ENCODE measurements at places on chromosomes 13 and 19.

DNA sequence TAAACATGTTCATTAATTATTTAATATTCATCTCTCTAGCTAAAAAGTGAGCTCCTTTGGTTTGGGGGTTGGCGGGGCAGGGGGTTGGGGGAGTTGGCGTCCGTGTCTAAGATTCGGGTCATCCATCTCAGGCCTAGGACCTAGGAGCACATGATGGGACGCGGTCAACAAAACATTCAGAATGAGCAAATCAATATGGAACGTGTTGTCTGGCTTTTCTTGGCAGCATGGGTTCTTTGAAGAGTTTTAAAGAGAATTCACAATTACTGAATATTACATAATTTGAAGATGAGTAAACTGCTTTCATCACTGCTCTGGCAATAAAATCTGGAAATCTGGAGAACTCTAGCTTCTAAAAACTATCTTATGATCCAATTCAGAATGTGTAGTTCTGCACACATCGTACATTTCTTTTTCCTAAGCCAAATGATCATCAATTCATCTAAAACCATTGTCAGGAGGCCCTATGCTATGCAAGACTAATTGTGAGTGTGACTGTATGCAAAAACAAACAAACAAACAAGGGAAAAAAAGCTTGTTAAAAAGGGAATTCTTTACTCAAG lies 5.4 kb upstream of the ARGLU1 start:
- no peak for DNase-seq

DNA sequence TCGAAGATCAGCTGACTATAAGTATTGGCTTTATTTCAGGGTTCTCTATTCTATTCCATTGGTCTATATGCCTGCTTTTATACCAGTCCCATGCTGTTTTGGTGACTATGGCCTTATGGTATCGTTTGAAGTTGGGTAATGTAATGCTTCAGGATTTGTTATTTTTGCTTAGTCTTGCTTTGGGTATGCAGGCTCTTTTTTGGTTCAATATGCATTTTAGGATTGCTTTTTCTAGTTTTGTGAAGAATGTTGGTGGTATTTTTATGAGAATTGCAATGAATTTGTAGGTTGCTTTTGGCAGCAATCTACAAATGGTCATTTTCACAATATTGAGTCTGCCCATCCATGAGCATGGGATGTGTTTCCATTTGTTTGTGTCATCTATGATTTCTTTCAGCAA lies 951.9 kb upstream of the SLITRK1 start:
- DNase-seq = no peak

DNA sequence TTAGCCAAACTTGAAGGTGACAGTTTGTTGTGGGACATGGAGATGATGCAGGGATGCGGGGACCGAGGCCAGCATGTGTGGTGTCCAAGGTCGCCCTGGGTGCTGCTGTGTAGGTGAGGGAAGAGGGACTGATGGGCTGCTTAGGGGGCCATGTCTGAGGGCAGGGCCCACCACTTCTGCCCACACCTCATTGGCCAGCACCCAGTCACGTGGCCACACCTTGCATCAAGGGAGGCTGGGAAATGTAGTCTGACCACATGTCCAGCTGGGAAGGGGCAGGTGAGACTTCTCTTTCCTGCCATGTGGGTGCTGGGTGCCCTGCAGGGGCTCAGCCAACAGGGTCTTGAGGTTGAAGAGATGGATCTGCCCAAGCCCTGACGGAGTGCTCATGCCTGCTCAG lies 88.9 kb downstream of the KDM4B start:
- DNase-seq = no peak

GRCh38 chr19:40889366-40889765 lies 7.3 kb upstream of the CYP2A7 start:
- no peak for DNase-seq

DNA sequence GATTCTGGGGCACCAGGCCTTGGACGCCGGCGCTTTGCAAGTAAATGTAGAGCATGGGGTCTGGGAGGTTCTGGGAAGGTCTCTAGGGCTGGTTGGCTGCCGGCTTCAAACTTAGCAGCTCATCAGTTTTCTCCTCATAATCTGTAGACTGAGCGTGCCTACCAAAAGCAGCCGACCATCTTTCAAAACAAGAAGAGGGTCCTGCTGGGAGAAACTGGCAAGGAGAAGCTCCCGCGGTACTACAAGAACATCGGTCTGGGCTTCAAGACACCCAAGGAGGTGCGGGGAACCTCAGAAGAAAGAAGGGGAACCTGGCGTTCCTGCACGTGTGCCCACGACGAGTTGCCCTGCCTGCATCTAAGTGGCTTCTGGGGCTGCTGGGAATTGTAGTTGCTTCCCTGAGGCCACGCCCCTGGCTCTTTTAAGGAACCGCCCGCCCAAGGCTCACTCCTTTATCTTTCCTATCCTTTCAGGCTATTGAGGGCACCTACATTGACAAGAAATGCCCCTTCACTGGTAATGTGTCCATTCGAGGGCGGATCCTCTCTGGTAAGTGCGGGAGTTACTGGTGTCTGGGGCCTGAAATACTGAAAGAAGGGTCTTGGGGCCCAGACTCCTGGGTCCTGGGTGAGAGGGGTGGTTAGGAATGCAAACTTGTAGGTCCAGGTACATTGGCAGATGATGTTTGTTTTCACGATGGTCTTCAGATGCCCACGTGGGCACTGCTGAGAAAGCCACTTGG lies 984 bp downstream of the RPS11 start:
- DNase-seq = peak; percentile 82

GRCh38 chr19:57786906-57787305 lies 17.4 kb downstream of the ZNF586 start:
- no peak for DNase-seq
